ENCODE measurements at places on chromosomes 5 and 9. TPM values are rescaled to one million over a fixed set of nuclear protein-coding genes. Genes with fewer than 3 reads are reported as not detected.

Gene ADAMTS12
- 22.0 TPM for total RNA-seq

Gene SLC46A2
- total RNA-seq: not detected

DNA sequence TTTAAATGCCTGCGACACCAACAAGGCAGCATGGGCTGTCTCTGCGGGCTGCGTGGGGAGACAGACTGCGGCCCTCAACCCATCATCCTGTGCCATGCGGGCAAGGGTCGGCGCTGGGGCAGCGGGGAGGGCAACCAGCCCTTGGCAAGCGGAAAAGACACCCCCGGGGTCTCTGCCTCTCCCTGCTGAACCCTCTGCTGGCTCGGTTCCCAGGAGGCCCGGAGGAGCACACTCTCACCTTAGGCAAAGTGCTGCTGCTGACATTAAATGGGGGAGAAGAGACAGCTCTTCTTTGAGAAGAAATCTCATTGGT is 129.6 kb upstream of the PPP1R26 start:
- DNase-seq: no peak

DNA sequence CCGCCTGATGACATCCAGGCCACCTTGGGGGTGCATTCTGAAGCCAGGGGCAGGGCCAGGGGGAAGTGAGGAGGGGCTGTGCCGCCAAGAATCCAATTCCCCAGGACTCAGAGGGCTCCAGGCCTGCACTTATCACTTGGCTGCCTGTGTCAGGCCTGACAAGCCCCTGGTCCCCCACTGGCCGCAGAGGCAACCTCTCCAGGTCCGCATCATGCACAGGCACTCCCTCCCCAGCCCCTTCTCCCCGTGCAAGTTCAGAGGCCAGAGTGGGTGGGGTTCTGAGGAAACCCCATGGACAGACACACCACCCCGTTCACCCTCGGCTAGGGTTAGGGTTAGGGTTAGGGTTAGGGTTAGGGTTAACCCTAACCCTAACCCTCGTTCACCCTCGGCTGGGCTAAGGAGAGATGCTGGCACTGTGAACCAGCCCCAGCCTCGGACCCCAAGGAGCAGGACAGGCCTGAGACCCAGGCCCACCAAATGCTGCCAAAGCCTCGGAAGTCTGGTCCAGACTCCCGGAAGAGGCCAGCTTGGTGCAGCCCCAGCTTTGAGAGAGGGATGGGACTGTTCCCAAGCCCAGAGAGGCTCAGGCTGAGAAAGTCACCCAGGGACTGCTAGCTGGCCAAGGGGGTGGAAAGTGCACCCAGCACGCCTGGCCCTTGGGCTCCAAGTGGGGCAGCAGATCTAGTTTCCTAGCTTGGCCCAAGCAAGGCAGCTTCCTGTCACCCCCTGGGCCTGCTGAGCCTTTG is 4.9 kb downstream of the LCN2 start:
- DNase-seq: no peak

GRCh38 chr9:31535651-31536050 is 848.8 kb upstream of the ACO1 start:
- no peak for DNase-seq

DNA sequence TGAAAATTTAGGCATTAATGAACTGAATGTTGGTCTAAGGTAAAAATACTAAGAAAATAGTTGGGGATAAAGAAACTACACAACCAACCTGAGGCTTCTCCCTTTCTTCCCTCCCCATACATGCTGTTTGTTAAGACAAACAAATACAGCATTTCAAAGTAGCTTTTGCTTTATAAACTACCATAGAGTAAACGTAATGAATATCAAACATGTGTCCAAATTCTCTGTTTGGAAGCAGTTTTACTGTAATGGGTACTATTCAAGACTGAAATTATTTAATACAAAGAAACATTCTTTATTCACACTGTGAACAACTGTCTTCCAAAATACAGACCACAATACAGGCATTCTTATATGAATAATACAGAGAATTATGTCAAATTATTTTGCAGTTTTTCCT is 52.0 kb downstream of the SLC44A1 start:
- DNase-seq: no peak

DNA sequence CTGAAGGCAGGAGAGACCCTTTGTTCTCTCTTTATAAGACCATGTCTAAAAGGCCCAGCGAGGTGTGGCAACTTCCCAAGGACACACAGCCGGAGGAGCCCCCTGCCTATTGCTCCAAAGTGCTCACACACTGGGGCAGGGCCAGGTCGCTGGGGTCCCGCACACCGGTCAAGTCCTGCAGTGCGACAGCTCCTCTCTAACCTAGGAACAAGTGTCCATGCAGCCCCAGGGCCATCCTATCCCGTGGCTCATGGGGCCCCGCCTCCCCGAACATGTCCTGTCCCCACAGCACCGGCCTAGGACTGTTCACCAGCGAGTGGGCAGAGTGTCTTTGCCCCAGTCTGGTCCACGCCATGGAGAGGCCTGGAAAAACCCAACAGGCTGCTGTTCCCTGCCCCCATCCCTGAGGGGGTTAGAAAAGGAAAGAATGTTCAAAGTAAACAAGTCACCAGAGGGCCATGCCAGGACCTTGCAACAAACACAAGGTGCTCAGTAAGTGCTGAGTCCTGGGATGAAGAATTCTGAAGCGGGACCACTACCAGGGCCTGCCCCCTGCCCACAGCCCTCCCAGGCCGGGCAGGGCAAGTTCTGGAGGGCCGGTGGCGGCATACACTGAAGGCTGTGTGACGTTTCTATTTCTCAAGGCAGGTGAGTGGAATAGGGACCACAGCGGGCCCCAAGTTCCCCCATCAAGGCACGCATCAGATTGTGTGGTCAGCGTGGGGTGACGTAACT is 938 bp downstream of the NINJ1 start:
- DNase-seq: no peak

DNA sequence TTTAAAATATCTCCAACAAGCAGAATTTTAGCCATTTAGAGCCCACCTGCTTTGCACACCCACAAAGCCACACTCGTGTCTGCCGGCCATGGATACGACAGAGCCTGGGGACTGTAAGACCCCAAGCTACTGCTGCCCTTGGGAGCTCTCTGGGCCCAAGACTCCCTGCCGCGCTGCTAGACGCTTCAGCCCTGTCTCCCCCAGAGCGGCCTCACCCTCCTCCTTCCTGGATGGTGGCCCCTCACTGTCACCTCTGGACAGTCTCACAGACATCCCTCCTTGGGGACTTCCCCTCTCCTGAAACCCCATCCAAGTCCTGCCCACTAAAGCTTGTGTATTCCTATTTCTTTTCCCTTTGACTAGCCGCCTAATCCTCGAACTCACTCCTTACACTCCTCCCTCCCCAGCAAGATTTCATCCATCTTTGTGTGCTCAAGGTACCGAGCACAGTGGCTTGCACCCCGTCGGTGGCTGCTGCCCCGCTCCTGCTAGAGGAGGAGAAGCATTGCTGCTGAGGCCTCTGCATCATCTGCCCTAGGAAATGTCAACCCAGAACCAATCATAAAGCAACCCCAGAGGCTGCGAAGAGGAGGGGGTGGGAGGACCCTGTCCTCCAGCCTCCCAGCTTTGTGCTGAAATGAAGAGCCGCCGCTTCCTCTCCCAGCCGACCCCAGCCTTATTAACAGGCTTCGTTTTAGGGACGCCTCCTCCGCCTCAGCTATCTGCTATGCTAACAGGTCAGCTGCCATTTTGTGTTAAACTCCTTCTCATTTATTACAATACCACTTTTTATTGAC is 71.2 kb downstream of the CFAP77 start:
- DNase-seq: no peak

- DNase-seq: peak; percentile 71
Observed at GRCh38 chr5:149959406-149960236, 937 bp upstream of the SLC26A2 start.

DNA sequence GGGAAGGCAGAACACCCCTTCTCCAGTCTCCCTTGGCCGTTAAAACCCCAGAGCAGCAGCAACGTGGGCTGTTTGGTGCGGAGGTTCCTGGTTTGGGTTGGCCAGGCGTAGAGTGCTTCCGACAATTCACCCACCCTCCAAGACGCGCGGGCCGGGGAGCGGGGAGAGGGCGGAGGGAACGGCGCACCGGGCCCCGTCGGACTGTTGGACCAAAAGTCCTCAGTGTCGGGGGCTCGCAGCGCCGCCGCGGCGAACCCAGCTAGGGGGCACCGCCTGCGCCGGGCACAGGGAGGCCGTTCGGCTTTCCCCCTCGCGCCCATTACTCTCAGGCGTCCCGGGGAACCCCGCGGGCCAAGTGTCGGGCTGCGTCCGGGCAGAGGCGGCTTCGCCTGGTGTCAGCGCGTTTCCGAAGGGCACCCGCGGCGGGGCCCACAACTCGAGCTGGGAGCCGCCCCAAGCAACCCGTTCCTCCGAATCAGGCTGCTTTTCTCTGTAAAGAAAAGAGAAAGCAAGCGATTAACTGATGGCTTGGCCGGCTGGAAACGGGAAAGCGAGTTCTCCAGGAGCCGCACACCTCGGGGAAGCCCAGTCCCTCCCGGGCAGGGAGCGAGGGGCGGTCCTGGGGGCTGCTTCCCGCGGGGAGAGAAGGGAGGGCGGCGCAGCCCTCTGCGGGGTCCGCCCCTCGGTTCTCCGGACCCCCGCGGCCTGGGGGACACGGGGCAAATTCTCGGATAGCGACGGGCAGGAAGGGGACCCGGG is 145.5 kb downstream of the ERCC6L2 start:
- peak; percentile 30 for DNase-seq

GRCh38 chr5:177473443-177474001 is at the start of gene DBN1:
Gene DBN1 (minus strand): TSS chr5:177473634. CDS start chr5:177473521, 113 bp downstream.
- peak; percentile 75 for DNase-seq
